ENCODE measurements at places on chromosomes 12 and 14.

GRCh38 chr14:64438181-64438841 lies 27.0 kb upstream of the AKAP5 start:
- DNase-seq = peak; percentile 91

DNA sequence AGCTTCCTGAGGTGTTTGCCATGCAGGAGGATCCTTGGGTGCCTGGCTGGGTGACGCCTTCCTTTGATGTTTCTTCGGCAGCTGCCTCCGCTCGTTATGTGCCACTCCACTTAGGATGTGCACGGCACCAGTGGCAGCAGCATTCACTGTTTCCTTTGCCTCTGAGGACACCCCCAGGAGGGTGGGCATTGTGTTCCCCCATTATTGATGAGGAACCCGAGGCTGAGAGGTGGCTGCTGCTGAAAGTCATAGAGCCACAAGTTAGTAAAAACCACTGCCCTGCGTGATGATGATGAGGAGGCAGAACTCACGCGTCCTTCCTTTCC lies 41.2 kb downstream of the EP400 start:
- no peak for DNase-seq

- no peak for DNase-seq
Measured at GRCh38 chr12:75245108-75245507, 35.5 kb upstream of the KCNC2 start.

DNA sequence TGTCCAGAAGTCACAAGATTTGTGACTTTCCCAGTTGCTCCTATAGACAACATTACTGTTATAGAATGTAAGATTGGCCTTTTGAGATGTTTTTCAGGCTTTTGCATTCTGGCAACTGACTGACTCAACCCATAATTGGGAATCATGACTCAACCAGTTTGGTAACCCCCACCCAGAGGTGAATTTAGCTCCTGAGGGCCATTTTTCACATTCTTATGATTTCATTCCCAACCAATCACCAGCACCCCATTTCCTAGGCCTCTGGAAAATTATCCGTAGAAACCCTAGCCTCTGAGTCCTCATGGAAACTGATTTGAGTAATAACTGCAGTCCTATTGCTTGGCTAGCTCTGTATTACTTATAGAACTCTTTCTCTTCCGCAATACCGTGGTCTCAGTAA lies 626.0 kb upstream of the SEL1L start:
- peak; percentile 4 for DNase-seq

GRCh38 chr14:99716850-99717681 lies 33.0 kb downstream of the CYP46A1 start:
- no peak for DNase-seq

DNA sequence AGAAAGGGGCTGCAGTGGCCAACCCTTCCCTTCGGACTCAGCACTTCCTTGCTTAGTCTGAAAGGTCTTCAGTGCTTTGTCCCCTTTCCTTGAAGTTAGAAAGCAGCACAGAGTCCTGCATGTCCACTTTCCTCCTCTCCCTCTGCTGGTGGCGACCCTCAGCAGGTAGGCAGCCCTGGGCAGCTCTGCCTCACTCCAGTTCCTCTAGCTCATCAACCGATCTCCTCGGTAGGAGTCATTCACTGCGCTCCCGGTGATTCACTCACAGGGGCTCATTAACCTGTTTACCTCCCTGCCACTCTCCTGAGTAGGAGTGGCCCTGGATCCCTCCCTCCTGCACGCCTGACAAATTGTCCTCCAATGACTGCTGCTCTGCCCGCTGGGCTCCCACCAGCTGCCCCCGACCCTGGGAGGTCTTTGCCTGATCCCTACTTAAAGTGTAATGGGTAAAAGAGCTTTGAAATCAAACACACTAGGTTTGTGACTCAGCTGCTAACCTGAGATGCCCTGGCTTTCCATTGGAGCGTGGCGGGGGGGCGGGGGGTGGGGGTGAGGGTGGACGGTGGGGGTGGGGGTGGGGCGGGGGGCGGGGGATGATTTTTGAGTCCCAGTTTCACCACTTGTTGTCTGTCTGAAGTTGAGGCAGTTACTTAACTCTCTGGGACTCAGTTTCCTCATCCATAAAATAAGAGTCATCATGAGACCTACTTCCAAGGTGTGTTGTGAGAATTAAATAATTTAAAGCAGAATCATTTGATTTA lies 4.2 kb downstream of the SCNN1A start:
- DNase-seq = peak; percentile 20

DNA sequence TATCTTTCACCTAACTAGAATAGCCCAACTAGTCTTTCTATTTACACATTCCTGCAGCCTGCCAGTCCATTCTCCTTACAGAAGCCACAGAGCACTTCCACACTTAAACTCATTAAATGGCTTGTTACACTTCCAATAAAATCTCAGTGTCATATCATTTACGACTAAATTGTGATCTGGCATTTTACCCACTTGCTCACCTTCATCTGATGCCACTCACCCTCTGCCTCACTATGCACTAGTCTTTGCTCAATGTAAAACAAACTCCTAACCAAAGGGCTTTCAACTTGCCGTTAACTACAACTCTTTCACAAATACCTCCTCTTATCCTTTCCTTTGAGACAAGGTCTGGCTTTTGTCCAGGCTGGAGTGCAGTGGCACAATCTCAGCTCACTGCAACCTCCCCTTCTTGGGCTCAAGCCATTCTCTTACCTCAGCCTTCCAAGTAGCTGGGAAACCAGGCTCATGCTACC lies 24.1 kb downstream of the YAF2 start:
- no peak for DNase-seq

DNA sequence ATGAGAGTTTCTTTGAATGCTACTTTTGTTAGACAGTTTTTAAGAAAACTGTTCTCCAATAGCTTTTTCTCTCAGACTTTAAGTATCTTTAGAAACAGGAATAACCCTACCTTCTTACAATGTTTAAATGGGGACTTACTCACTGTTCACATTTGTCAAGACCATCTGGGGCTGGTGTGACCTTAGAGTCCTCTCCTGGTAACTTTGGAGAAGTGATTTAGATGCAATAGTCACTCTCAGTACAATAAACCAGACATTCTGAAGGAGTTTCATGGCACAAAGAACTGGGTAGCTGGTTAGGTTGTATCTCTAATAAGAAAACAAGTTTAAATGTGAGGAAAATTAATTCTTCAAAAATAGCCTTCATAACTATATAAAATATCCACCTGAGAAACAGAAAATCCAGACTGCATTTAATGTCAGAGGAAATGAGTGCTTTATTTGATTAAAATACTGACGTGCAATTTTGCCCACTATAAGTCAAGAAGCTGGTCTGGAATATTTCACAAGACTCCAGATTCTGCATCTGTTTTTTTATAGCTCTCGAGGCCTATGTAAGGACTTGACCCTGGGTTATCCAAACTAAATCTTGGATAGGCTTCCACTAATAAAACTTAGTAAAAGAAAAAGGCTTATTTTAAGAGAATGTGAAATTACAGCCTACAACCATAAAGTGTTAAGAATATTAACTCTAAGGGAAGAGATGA lies 108.7 kb downstream of the PTGER2 start:
- DNase-seq = no peak

DNA sequence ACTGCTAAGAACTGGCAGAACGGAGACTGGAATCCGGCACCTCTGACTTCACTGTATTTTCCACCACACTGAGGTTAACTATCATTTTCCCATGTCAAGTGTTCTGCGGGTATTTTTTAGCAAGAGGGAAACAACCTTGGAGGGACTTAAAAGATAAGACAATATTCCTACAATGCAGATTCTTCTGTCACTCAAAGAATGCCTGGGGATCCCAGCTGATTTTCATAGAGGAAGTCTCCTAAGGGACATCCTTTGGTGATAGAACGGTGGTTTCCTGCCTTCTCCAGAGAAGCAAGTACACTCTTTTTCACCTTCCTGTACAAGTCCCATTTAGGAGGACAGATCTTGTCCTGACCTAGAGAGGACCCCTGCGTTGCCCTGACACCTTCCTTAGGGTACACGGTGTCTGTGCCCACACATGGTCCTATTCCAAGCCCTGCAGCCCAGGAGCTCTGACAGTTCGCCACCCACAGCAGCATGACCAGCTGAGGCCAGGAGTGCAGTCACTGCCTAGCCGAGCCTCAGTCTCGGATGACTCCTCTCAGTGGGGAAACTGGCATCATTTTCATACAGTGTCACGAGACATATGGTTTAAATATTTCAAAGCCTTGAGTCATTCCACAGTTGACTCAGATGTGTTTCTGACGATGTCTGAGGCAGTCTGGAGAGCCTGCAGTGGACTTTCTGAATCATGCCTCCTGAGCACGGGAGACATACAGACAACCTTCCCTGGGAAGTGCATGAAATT lies 181.3 kb upstream of the FKBP4 start:
- DNase-seq = peak; percentile 92

- DNase-seq = no peak
Measured at GRCh38 chr12:113874999-113875561, 91.0 kb downstream of the RBM19 start.

GRCh38 chr12:46103559-46104383 lies 113.4 kb upstream of the SCAF11 start:
- no peak for DNase-seq

GRCh38 chr12:107349008-107349747 lies 255.8 kb upstream of the CRY1 start:
- peak; percentile 77 for DNase-seq

DNA sequence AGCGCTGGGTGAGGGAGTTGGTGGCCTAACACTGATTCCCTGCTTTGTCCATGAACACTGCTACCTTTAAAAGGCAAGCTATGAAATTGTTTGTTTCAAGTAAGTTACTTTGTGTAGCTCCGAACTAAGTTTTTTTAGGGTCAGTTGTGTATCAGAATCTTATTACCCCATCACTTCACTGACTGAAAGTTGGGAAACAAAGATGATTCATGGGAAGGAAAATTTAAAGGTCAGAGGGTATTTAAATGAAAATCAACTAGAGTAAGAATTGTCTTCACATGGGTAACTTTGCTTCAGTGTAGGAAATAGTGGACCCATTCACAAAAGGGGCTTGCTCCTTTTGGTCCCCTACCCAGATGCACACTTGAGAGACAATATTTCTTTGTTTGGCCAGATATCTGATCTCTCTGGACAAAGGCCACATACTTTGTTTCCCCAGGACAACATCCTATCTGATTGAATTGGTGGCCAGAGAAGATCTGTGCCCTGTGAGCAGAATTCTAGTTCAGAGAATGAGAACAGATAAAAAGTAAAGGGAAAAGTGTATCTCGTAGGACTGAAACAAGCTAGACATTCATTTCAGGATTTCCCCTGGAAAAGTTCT lies 53.5 kb downstream of the RAB35 start:
- no peak for DNase-seq

DNA sequence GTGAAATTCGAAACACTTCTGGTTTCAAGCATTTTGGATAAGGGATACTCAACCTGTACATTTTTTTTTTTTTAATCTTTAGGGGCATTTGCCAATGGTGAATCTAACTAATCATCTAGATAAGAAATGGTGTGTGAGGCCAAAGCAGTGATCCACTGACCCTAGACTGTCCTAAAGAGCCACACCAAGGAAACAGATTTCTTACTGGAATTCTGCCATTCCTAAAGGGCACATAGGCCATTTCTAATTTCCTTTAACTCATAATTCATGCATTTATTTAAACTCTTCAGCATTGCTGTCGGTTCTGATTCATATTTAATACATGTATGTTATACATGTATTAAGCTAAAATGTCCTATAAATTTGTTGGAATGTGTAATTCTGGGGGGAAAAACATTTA lies 47.2 kb downstream of the FRS2 start:
- no peak for DNase-seq

GRCh38 chr12:59405992-59406391 lies 189.8 kb upstream of the SLC16A7 start:
- no peak for DNase-seq

- DNase-seq = no peak
Measured at GRCh38 chr12:89622115-89622514, 86.5 kb downstream of the ATP2B1 start.

GRCh38 chr14:100401792-100402191 lies 78.7 kb downstream of the SLC25A47 start:
- no peak for DNase-seq

DNA sequence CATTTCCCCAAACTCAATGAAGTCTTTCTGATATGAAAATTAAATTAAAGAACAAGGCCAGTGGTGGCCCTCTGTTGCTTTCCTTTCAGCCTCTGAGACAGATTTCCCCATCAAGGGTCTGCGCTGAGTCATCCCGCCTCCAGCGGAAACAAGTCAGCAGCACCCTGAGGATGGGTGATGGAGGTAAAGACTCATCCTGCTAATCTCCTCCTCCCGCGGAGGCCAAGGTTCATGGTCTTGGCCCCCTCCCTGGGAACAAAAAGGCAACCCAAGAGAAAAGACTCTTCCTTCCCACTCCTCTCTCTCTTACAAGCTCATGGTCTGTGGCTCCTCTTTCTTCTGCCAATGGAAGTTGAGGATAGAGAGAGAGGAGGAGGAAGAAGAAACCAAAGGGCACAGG lies 9.0 kb upstream of the NUMB start:
- DNase-seq = no peak

DNA sequence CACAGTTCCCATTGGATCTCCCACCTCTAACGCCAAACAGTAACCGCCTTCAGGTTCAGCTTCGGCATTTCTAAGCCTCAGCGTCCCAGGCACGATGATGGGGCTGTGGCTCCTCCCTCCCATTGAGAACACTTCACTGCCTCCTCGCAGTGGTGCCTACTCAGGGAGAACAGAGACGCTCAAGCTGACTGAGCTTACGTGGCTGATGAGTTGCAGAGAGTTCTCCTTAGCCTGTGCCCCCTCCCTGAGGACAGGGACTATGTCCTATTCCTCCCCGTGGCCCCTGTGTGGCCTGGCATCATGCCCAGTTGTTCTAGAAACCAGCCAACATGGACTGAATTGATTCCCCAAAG lies 87.0 kb downstream of the ITPK1 start:
- no peak for DNase-seq

DNA sequence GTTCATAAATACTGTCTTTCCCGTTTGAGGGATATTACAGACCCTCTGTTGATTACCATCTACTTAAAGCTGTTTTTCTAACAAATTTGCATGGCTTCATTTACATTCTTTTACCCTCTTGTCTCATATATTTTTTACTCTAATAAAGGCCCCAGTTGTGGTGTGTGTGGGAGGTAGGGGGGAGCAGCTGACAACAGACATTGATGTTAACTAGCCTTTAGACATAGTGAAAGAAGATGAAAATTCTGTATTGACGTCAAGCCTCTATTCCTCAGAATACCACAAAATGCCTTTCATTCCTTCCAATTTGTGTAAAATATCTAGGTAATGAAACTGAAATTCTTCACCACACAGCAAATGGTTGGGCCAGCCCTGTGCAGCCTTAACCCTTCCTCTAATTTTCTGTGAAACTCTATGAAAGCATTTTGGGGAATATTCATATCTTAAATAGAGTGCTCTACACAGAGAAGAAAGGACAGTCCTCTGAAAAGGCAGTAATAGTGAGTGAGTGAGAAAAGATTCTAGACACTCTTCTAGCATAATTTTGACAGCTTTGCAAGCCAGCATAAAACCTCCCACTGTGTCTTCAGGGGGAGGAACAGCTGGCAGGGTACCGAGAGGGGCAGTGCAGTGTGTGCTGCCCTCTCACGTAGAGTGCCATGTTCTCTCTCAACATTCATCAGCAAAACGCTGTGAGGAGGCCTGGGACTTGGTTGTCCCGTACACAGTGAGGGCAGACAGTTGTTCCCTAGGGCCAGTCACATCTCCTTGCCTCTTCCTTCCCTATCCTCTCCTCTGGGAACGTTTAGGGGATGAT lies 20.1 kb upstream of the CERS5 start:
- DNase-seq = peak; percentile 93

GRCh38 chr12:30437044-30437443 lies 258.6 kb downstream of the IPO8 start:
- DNase-seq = no peak

- no peak for DNase-seq
Measured at GRCh38 chr14:48622980-48623379, 947.6 kb upstream of the MDGA2 start.
